ENCODE measurements at places on chromosomes 16 and 17.

- DNase-seq = no peak
These were observed 349.8 kb downstream of the SEC14L1 start for GRCh38 chr17:77490361-77491183.

DNA sequence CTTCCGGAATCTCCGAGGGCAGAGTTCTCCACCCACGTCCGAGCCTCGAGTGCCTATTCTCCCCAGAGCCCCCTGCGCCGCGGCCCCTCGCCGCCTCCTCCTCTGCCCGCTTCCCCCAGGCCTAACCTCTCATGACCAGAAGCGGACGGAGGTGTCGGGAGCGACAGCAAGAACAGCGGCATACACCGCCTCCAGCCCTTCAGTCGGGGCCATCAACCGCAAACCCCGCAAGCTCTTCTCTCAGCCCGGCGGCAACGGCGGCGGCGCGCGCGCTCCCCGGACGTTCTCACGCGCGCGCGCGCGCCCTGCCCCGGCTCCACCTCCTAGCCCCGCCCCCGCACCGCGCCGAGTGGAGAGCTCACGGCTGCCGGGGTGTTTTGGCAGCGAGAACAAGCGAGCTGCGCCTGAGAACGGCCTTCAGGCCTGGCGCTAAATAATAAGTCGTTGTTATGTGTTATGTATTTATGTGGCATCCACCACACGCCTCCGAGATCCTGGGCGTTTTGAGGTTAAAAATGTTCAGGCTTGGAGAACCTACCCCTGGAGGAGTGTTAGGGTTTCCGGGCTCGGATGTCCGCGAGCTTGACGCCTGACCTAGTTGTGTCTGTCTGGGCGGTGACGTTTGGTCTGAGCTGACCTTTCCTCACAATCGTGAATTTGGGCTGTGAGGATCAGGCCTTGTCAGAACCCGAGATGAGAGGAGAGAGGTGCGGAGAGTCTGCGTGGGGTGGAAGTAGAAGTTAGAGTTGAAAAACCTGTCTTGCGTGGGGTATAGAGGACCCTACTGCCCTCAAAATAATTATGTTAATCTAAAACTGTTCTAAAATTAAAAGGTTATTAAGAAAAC is at the start of gene RNFT1:
RNFT1 (minus strand) TSS at position 259 of the 847 bp plus-strand sequence; CDS start at position 182, 77 bp downstream.
- DNase-seq = peak; percentile 77

DNA sequence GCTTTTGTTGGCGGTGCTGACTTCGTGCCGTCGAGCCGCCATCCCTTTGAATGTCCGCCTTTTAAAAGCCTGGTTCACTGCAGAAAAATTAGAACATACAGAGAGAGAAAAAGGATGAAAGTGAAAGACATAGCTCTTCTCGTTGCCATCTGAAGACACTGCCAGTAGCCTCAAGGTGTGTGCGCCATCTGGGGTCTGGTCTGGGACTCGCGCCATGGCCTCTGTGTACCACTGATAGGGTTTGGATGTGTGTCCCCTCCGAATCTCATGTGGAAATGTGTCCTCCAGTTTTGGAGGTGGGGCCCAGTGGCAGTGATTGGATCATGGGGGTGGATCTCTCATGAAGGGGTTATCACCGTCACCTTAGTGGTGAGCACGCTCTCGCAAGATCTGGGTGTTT is 15.5 kb downstream of the GSE1 start:
- DNase-seq = no peak

- DNase-seq = no peak
These were observed 43.3 kb upstream of the CDH13 start for GRCh38 chr16:82583422-82583821.

DNA sequence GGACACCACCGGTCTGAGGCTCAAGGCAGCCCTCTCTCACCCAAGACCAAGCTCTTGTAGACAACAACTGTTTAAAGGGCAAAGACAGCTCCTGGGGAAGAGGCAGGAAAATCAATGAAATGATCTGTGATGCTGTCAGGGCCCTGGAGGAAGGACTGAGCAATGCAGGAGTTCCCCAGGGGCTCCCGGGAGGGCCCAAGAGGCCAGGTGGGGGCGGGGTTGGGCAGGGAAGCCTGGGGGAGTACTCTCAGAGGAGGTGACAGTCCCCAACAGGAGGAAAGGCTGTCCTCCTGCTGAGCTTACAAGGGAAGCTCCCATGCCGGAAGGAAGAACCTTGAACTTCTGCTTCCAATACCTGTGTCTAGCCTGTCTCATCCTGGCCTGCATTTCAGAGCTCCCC is 8.3 kb upstream of the NOS2 start:
- no peak for DNase-seq

GRCh38 chr16:47424846-47425245 is 36.0 kb downstream of the ITFG1 start:
- no peak for DNase-seq

DNA sequence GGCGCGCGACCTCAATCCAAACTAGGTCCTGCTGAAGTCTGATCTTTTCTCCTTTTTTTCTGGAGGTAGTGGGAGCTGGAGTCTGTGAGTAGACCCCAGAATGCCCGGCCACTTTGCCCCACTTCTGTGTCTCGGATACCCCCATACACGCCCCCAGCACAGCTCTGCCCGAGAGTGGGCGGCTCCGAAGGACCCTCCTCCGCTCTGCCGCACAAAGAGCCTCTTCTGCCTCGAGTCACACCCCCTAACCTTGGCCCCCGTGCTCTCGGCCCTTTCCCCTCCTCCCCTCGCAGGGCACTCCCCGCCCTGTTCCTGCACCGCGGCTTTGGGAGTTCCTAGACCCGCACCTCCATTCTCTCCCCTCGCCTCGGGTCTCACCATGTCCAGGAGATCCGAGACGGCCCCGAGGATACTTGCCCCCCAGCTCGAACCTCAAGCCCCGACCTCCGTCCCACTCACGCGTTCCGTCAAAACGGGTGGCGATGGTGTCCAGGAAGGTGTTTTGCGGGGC is 476 bp downstream of the KCNH4 start:
- DNase-seq = no peak
